Left lobe of liver (tissue), 2 donors: ENCODE measurements at places on chromosomes 7 and 10. TPM values are rescaled to one million over a fixed set of nuclear protein-coding genes. Genes with fewer than 3 reads are reported as not detected.

Gene DENND11
- total RNA-seq: 29.8 TPM

Gene ABI1
- total RNA-seq: 13.7 TPM

Gene TMEM139
- total RNA-seq: 22.0 TPM

Gene CPA2
- total RNA-seq: 1.9 TPM

Gene TRIL
- 0.18 TPM for total RNA-seq

Gene PPP1R3A
- not detected for total RNA-seq

Gene CYP26C1
- total RNA-seq: 0.08 TPM

Gene INTS15
- total RNA-seq: 14.1 TPM

Gene LIPF
- total RNA-seq: not detected

Gene NPC1L1
- 21.1 TPM for total RNA-seq

Gene TMEM196
- total RNA-seq: not detected

Gene TRPV5
- total RNA-seq: not detected
